GM03348 (cell line): ENCODE measurements at places on chromosomes 1 and 21.

- peak; percentile 49 for DNase-seq
These were observed 75.7 kb upstream of the KIF26B start for GRCh38 chr1:245079021-245079609.

GRCh38 chr1:29499104-29499650 is 262.9 kb downstream of the PTPRU start:
- DNase-seq: no peak

DNA sequence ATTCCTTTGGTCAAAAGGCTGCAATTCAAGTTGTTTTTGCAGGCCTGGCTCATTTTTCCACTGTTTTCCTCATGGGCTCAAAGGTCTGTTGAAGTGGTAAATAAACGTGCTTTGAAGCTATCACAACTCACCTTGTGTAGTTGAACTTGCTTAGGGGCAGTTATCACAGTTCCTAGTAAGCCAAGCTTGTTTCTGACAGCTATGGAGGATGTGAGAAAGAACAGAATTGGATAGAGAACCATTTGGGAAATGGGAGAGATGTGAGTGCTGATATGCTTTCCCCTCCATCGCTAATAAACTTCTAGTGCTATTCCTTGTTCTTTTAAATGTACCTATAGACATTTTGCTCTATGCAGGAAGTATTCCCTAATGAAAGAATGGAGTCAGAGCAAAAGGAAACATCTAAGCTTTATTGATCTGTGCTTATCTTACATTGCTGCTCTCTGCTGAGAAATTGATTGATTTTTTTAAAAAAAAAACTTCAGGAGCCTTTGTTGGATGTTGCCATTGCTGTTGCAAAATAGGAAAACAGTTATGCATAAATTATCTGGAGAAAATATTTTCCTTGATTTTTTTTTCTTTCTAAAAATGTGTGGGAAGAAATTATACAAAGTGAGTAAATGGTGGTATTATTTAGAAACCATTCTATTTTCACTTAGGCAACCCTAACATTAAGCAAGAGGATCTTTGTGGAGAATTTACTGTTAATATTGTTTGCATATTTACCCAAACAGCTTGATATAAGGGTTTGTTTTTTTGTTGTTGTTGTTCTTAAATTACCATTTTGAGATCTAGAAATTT is 118.2 kb downstream of the MAGI3 start:
- no peak for DNase-seq

GRCh38 chr1:45044916-45045315 is 32.9 kb downstream of the UROD start:
- DNase-seq: no peak

DNA sequence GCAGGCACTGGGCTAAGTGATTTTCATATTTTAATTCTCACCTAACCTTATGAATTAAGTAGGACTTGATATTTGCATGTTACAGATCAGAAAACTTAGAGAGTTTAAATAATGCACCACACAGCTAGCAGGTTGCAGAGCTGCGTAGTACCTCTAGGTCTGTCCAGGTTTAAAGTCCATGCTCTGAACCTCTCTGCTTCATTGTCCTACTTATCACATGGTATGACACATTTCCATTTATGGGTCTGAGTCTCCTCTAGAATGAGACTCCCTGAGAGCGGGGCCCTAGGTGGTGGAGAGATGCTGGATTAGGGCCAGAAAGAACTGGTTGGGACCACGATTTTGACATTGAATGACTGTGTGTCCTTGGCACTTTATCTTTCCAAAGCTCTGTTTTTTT is 102.5 kb upstream of the USP24 start:
- no peak for DNase-seq

DNA sequence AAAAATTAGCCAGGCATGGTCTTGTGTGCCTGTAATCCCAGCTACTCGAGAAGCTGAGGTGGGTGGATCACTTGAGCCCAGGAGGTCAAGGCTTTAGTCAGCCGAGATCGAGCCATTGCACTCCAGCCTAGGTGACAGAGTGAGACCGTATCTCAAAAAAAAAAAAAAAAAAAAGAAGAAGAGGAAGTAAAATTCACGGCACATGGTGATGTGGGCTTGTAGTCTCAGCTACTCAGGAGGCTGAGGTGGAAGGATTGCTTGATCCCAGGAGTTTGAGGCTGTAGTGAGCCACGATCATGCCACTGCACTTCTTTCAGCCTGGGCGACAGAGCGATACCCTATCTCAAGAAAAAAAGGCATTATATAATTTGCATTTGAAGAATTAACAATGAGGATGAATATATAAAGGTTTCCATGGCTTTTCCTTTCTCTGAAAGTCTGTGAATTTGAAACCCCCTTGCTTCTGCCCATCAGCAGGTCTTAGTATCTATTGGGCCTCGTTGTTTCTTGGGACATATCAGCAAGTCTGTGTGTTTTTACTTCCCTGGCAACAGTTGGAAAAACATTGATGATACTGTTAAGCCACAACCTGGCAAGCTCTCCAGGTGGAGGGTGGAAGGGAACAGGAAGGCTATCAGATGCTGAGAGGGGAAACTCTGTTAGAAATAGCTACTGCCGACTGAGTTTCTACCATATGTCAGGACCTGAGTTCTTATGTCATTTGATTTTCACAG is 4.6 kb upstream of the PLA2G2D start:
- DNase-seq: no peak

GRCh38 chr1:212667223-212668139 is 32.2 kb downstream of the BATF3 start:
- peak; percentile 90 for DNase-seq
